Tongue (tissue), 3 donors: ENCODE measurements at places on chromosomes 12 and 14. TPM values are rescaled to one million over a fixed set of nuclear protein-coding genes. Genes with fewer than 3 reads are reported as not detected.

DNA sequence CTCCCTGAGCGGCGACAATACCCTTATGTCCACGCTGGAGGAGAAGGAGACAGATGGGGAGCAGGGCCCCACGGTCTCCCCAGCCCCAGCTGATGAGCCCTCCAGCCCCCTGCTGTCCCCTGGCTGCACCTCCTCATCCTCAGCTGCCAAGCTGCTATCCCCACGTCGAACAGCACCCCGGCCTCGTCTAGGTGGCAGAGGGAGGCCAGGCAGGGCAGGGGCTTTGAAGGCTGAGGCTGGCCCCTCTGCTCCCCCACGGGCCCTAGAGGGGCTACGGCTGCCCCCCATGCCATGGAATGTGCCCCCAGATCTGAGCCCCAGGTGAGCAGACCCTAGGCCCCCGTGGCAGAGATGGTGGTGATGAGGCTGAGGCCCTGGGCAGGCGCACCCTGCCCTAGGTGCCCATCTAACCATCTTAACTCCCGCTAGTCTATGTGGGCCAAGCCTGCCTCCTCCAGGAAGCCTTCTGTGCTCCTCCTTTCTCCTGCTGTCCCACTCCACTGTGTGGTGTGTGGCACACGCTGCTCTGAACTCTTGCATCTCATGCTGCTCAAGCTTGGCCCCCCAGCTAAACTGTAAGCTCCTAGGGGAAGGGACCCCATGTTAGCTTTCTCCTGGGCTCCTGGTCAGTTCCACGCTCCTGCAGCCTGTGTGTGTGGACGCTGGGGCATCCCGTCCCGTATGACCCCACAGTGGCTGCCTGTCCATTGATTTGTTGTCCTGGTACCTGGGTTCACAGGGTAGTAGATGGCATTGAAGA is 12.1 kb downstream of the MCRS1 start:
- no peak for DNase-seq

GRCh38 chr14:97942921-97943320 is 1145.7 kb downstream of the VRK1 start:
- no peak for DNase-seq

The RND1 gene
- 2.9 TPM for total RNA-seq

DNA sequence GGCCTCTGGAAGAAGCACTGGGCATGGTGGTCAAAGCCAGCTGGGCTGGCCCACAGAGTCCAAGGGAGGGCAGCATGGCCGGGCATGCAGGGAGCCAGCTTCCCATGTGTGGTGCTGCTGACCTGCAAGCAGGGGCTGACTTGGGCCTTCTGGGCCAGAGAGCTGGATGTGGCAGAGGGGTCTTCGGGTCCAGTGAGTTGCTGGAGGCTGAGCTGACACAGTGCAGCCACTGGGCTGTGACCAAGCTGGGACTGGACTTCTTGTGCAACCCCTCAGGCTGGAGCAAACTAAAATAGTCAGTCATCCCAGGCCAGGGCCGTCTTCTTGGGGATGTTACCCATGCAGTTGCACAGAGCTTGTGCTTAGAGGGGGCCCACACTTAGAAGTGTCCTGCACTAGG is 7.3 kb upstream of the RIN3 start:
- DNase-seq: no peak

DNA sequence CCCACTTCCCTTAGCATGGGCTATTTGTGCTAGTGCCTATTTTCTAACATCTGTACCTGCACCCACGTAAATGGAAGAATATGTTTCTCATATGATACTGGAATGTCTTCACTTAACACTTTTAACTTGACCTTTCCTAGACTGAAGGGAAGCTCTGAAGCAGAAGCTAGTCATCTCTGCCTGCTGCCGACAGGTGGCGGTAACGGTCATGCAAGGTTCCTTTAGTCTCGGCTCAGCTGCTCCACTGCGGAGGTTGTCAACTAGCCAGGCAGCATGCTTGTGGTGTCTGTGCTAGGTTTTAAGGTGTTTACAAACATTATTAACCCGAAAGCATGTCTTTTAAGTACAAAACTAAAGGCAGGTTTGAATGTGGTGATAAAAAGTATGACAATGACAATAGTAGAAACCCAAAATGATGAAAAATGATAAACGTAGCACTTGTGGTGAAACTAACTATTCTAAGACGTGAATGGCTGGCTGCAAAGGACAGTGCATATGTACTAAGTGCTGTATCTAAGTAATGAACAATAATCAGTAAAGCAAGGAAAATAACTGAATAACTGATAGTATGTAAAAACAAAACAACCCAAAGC is 117.2 kb downstream of the GRIN2B start:
- DNase-seq: peak; percentile 91

DNA sequence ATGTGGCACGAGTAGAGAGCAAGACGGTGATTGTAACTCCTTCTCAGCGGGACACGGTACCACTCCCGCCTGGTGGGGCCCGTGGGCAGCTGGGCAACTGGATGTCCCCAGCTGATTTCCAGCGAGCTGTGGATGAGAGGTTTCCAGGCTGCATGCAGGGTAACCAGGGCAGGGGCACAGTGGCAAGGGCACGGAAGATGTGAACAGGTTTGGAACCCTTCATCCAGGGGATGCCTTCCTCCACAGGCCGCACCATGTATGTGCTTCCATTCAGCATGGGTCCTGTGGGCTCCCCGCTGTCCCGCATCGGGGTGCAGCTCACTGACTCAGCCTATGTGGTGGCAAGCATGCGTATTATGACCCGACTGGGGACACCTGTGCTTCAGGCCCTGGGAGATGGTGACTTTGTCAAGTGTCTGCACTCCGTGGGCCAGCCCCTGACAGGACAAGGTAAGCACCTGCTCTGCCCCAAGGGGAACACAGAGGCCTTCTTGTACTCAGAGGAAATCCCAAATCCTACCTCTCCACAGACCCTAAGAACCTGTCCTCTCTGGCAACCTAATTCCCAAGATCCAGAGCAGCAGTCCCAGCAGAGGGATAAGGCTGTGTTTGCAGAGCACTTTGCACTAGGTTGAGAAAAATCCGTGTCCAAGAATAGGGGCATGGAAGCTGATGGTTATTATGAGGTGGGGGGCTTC is 4.3 kb downstream of the PCK2 start:
- no peak for DNase-seq

GRCh38 chr12:78864870-78865463 is 393 bp downstream of the SYT1 start:
- peak; percentile 8 for DNase-seq

DNA sequence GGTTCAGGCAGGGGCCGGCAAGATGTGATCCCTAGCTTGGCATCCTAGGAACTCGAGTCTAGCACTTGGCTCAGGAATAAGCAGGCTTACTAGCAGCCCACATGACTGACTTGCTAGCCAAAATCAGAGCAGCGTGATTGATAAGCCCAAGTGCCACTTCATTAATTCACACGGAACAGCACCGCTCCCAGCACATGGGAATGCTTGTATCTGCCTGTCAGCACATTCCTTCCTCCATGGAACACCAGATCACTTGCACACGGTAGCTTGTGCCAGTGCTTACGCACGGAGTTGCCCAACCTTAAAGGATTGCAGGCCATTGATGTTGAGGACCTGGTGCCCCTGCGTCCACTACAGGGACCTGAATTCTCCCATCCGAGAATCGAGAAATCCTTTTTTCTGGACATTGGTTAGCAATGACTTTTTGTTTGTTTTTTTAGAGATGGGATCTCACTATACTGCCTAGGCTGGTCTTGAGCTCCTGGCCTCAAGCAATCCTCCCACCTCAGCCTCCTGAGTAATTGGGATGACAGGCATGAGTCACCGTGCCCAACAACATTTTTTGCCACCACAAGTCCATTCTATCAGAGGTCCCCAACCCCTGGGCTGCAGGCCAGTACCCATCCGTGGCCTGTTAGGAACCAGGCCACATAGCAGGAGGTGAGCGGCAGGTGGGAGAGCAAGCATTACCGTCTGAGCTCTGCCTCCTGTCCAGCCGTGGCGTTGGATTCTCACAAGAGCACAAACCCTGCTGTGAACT is 30.6 kb upstream of the TSPAN9 start:
- peak; percentile 62 for DNase-seq

The RHEBL1 gene
- 0.31 TPM for total RNA-seq

DNA sequence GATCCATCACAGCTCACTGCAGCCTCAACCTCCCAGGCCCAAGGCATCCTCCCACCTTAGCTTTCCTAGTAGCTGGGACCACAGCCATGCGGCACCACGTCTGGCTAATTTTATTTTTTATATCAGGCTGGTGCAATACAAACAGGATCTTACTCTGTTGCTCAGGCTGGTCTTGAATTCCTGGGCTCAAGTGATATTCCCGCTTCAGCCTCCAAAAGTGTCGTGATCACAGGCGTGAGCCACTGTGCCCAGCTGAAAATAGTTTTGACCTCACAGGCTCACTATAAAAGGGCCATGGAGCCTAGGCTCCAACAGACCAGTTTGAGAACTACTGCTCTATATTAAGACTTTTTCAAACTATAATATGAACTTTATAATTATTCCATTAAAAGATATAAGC is 37.3 kb downstream of the SNX6 start:
- peak; percentile 4 for DNase-seq

The SLC6A15 gene
- total RNA-seq: 7.9 TPM

The EID3 gene
- 3.8 TPM for total RNA-seq

- DNase-seq: no peak
These were observed 207.4 kb downstream of the SYNE2 start for GRCh38 chr14:64060199-64060545.

The ZDHHC22 gene
- 0.41 TPM for total RNA-seq

The PYGL gene
- total RNA-seq: 16.9 TPM

GRCh38 chr12:10966314-10966713 is 20.4 kb downstream of the TAS2R50 start:
- DNase-seq: no peak

- no peak for DNase-seq
These were observed 57.4 kb downstream of the BAZ1A start for GRCh38 chr14:34817768-34818167.
